Muscle of leg (tissue), 16 donors: ENCODE measurements at places on chromosomes 3 and 15. TPM values are rescaled to one million over a fixed set of nuclear protein-coding genes. Genes with fewer than 3 reads are reported as not detected.

EAF1 gene
- 15.8 TPM for polyA plus RNA-seq

LRRC15 gene
- 1.2 TPM for polyA plus RNA-seq

DNA sequence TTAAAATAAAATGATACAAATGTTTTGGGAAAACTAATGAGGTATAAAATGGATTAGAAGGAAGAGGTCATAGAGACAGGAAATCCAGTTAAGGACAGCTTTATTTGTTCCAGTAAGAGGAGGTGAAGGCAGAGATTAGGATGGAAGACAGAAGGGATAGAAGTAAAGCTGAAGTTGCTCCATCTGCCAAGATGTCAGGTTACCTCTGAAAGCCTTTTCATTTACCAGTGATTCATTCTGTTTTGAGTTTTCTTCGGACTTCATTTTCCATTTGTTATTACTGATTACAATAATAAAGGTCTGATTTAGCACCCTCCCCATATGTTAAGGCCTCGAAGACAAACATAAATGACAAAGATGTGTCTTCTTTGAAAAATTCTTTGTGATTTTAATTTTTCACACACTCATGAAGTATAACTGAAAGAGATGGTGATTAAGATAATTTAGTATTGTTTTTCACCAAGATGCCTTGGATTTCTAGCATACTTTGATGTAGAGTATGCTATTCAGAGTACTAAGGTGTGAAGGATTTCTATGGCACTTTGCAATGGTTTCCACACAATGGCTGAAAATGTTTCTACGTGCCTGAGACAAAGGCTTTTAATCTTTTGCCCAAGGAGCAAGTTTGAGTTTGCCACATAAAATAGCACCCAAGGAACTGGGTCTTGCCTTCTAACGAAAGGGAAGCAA lies 75.4 kb upstream of the PLAAT1 start:
- no peaks in the 10 kb centered on the region for H3K27me3 ChIP-seq
- no peak overlapping the region for H3K27ac ChIP-seq
- H3K36me3 ChIP-seq, result no peaks in the 10 kb centered on the region

GRCh38 chr3:162019817-162020216 lies 523.2 kb downstream of the OTOL1 start:
- no peaks in the 10 kb centered on the region for H3K36me3 ChIP-seq
- no peaks in the 10 kb centered on the region for H3K27me3 ChIP-seq
- no peak overlapping the region for H3K27ac ChIP-seq
- H3K4me1 ChIP-seq, result no peaks in the 10 kb centered on the region
- H3K4me3 ChIP-seq, result no peak overlapping the region

SERINC4 gene
- not detected for polyA plus RNA-seq

LTF gene
- 3.3 TPM for polyA plus RNA-seq

STX19 gene
- polyA plus RNA-seq, result 0.18 TPM

- H3K4me3 ChIP-seq, result no peak overlapping the region
- DNase-seq, result no peak
- H3K4me1 ChIP-seq, result no peaks in the 10 kb centered on the region
- no peaks in the 10 kb centered on the region for H3K36me3 ChIP-seq
Observed at GRCh38 chr3:61110576-61110975, 140.7 kb downstream of the FHIT start.

IL20RB gene
- 0.79 TPM for polyA plus RNA-seq

DNA sequence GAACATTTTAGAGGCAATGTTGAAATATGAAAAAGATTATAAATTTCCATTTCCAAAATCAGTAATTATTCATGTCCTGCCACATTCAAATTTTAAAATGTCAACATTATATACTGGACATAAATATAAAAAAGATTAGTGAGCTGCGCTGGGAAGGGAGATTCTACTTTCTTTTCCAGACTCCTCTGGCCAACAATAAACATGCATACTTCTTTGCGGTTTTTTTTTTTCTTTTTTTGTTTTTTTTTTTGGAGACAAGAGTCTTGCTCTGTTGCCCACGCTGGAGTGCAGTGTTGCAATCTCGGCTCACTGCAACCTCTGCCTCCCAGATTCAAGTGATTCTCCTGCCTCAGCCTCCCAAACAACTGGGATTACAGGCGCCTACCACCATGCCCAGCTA lies 105.5 kb downstream of the ADAM10 start:
- no peak overlapping the region for H3K27ac ChIP-seq
- H3K36me3 ChIP-seq, result peaks cover 8% of the 10 kb centered on the region
- H3K4me1 ChIP-seq, result no peaks in the 10 kb centered on the region
- no peak overlapping the region for H3K4me3 ChIP-seq
- no peak for DNase-seq
- no peaks in the 10 kb centered on the region for H3K27me3 ChIP-seq

ATP13A3 gene
- polyA plus RNA-seq, result 20.6 TPM

CHRFAM7A gene
- polyA plus RNA-seq, result 2.4 TPM

DNA sequence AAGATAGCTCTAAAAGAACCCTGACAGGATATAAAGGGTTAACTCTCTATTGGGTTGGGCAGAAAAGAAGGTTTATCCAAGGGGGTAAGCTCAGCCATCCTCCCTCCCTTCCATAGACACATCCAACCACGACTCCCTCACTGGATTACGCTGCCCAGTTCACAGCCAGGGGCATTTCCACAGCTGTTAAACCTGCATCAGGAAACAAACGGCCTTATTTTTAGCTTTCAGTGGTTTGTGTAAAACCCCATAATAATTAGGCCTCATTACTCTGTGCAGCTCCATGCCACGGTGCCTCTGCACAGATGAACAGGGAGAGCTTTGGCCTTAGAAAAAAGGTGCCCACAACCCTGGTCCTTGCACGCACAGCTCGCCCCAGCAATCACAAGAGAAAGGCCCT lies 110.6 kb downstream of the GABRB3 start:
- DNase-seq, result no peak
- no peaks in the 10 kb centered on the region for H3K36me3 ChIP-seq
- H3K4me1 ChIP-seq, result no peaks in the 10 kb centered on the region
- H3K27me3 ChIP-seq, result no peaks in the 10 kb centered on the region
- H3K27ac ChIP-seq, result no peak overlapping the region

DNA sequence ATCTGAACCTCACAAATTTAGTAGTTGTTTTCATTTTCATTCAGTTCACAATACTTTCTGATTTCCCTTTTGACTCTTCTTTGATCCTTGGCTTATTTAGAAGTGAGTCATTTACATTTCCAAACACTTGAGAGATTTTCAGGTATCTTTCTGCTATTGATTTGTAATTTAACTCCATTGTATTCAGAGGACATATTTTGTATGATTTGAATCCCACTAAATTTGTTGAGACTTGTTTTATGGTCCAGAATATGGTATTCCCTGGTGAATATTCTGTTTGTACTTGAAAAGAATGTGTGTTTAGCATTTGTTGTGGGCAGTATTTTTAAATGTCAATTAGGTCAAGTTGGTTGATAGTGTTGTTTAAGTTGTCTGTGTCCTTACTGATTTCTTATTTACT lies 29.6 kb downstream of the FAN1 start:
- DNase-seq, result no peak
- no peaks in the 10 kb centered on the region for H3K27me3 ChIP-seq
- H3K36me3 ChIP-seq, result peaks cover 38% of the 10 kb centered on the region
- no peak overlapping the region for H3K4me3 ChIP-seq
- H3K4me1 ChIP-seq, result no peaks in the 10 kb centered on the region

LRTM1 gene
- 103 TPM for polyA plus RNA-seq

ADGRG7 gene
- not detected for polyA plus RNA-seq

ISL2 gene
- not detected for polyA plus RNA-seq
